Suppressor macrophage treated with lipopolysaccharide for 4 hours (primary cell): ENCODE measurements at places on chromosomes 2 and 18.

GRCh38 chr18:79397830-79398761, 2.4 kb downstream of the NFATC1 start:
- no peak for DNase-seq

DNA sequence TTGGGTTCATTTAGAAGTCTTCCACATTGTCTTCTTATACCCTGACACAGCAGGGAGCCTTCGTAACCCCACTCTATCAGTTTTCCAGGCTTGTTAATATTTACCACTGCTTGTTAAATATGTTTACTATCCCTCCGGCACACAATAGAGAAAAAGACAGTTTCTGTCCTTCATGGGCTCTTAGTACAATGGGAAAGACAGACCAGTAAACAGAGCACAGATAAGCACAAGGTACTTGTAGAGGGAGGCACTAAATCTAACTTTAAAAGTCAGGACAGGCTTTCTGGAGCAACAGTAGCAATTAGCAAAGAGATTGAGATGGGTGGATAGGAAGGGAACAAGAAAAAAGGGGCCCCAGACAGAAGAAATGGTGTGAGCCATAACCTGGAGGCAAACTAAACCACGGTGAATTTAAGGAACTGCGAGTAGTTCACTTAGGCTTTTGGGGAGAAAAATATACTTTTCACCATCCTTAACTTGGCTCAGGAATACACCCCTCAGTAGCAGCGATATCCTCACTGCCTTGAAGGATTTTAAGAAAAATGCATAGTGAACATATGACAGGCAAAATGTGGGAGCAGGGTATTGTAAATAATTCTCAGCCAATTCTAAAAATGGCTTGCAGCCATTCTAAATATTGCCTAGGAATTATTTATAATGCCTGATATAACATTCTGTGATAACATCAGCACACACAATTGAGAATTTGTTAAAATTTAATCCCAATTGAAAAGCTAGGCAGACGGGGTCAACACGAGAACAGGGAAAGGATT, 383.7 kb downstream of the CDH2 start:
- no peak for DNase-seq

- DNase-seq, result no peak
These were observed 94.1 kb downstream of the AAK1 start for GRCh38 chr2:69549421-69549820.

DNA sequence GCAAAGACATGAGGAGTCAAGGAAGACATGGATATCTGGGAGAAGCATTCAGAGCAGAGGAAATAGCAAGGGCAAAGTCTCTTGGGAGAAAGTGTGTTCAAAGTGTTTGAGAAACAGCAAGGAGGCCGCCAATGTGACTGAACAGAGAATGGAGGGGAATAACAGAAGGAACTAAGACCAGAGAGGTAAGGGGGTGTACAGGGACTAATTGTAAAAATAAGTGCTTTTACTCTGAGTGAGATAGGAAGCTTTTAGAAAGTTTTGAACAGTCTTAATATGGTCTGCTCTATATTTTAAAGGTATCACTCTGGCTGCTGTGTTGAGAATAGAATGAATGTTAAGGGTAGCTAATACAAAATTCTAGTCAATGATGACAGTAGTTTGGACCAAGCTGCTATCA, 6.8 kb upstream of the CREB1 start:
- DNase-seq, result no peak

- DNase-seq, result no peak
These were observed 359.3 kb downstream of the RIT2 start for GRCh38 chr18:42756214-42756613.

GRCh38 chr18:10318691-10318970, 135.8 kb upstream of the APCDD1 start:
- peak; percentile 70 for DNase-seq
